GM13976 (cell line): ENCODE measurements at places on chromosomes 6 and 20.

DNA sequence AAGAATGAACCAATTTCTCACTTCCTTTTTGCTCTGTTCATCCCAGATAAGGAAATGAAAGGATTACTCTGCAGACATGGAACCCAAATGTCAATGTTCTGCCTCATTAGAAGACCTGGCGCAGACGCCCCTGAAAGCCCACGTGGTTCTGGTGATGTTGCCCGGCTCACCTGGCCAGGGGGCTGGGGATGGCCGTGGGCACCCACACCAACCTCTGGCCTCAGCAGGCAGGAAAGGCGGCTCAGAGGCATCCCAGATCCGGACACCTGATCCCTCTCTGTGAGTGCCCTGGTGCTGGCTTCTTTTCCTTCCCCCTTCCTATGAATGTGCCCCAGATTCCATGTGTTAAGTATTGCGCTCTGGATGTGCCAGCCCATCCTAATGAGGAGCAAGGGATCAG lies 33.6 kb downstream of the CDH4 start:
- no peak for DNase-seq

GRCh38 chr20:43388268-43389002 lies 69.3 kb upstream of the SRSF6 start:
- no peak for DNase-seq

GRCh38 chr6:161115468-161115867 lies 123.9 kb downstream of the MAP3K4 start:
- no peak for DNase-seq

- no peak for DNase-seq
Observed at GRCh38 chr20:1891263-1892118, 3.7 kb upstream of the SIRPA start.

DNA sequence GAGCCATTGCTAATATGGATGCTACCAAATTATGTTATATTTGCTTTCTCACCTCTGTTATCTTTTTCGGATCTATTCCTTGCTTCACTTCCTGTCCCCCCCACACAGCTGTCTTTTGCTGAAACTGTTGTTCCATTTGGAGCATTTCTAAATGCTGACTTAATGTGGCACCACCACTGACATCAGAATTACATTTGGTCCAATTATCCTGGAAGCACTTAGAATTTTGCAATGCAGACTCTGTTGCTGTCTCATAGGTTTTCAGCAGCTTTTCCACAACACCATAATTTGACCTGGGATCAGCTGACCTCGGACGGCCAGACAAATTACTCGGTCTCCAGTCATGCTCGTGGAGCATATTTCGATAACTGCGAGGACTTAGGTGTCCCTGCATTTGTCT lies 12.8 kb downstream of the KIAA0408 start:
- no peak for DNase-seq

GRCh38 chr20:1637226-1637625 lies 17.4 kb upstream of the SIRPB1 start:
- no peak for DNase-seq

- DNase-seq = peak; percentile 89
Observed at GRCh38 chr6:157322792-157323254, 496 bp downstream of the TMEM242 start.
